Activated T-helper 1 cell treated with anti-CD3 and anti-CD28 coated beads, Interleukin-2, amount 50 U/mL, for 16 hours (primary cell): ENCODE measurements at places on chromosomes 12 and 14.

GRCh38 chr12:108801736-108802100 lies 55.7 kb downstream of the SSH1 start:
- no peak for DNase-seq

GRCh38 chr14:76464856-76465255 lies 88.9 kb downstream of the ESRRB start:
- DNase-seq: no peak

DNA sequence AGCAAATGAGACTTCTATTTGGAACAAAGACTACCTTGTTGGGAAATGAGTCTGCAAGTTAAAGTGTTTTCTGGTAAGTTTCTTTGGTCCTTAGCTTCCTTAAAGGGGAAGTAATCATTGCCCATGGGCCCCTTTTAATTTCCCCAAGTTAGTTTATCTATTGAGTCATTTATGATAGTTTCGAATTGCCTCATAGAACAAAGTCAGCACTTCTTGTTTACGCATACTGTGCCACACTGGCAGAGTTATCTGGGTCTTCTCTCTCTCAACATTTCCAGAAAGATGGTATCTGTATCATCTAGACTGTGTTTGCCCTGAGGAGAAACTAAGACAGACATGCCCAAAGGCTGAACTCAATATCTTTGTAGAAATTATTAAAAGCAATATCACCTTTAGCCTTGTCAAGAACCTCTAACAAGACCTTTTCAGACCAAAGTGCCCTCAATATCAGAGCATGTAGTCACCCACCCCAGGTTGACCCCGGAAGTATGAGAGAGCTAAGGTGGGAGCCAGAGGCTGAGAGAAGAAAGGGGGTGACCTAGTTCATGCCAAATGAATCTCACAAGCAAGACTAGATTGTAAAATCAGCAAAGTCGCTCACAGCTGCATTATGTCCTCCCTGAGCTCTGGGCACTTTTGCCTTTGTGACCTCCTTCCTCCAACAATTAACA lies 40.0 kb downstream of the GPR65 start:
- no peak for DNase-seq

- no peak for DNase-seq
These were observed 202.2 kb upstream of the HMGA2 start for GRCh38 chr12:65622056-65622455.

GRCh38 chr12:107385509-107385908 lies 292.2 kb upstream of the CRY1 start:
- no peak for DNase-seq

DNA sequence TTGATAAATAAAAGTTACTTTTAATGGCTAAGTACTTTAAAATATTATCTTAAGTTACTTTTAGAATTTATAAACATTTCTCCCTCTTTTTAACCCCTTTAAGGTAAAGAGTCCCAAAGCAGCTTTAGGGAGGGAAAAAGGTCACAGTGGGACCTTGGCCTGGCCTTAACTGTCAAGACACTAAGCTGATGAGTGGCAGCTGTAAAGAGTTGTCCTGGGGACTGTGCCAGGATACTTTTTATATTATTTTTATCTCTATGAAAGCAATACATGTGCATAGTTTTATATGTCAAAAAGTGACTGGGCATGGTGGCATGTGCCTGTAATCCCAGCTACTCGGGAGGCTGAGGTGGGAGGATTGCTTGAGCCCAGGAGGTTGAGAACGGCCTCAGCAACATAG lies 94.2 kb upstream of the RESF1 start:
- no peak for DNase-seq

DNA sequence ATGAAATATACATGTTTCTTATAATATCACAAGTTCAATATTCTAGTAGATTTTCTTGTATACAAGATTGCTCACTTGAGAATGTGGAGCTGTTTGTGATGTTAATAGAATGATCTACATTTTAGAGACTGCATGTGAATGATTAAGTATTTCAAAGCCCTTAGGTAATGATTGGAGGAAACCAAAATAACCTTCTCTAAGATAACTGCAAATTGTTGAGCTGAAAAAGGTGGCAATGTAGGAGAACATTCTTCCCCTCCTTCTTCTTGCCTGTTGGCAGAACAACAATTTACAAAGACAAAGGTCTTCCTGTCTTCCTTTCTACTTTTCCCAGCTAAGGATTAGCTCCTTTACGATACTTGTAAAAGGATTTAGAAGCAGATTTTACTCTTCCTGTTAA lies 2.0 kb upstream of the CLEC6A start:
- no peak for DNase-seq

DNA sequence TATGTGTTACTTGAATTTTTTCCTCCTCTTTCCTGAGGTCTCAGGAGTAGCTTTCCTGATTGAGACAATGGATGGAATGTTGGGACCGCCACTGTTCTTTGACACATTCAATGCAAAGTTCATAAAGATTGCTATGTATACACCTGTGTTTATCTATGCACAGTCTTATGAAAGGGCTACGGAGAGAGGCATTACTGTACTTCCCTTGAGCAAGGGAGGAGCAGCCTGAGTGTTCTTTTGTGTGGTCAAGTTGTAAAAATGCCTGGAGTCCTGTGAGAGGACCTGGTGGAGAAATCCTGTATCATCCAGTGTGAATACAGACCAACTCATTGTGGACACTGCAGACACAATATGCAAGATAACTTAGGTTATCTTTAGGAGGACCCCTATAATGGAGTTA lies 1.2 kb downstream of the SRGAP1 start:
- DNase-seq: no peak
